ENCODE measurements at places on chromosomes 5 and 9. TPM values are rescaled to one million over a fixed set of nuclear protein-coding genes. Genes with fewer than 3 reads are reported as not detected.

Gene FCN2
- total RNA-seq: not detected

Gene RNF180
- 2.0 TPM for total RNA-seq

Gene YIPF5
- total RNA-seq: 137 TPM

Gene PCDHB13
- total RNA-seq: under 0.01 TPM

Gene MGAT1
- total RNA-seq: 140 TPM

Gene DAB2
- total RNA-seq: 199 TPM

Gene CDK9
- total RNA-seq: 54.7 TPM

Gene ADGRD2
- total RNA-seq: not detected

Gene FIBCD1
- total RNA-seq: 17.5 TPM

Gene KLF4
- 60.2 TPM for total RNA-seq

Gene SLC9A3
- 1.3 TPM for total RNA-seq

Gene PCDHGA8
- total RNA-seq: 5.6 TPM

Gene ZDHHC11B
- total RNA-seq: 0.29 TPM

Gene COL27A1
- 3.6 TPM for total RNA-seq

Gene TNFSF15
- 0.44 TPM for total RNA-seq

Gene COL15A1
- 12.6 TPM for total RNA-seq

Gene PRELID2
- total RNA-seq: 20.7 TPM

Gene IFNA21
- not detected for total RNA-seq

Gene PTGES
- total RNA-seq: 84.5 TPM

Gene RFESD
- 3.1 TPM for total RNA-seq

Gene LRRTM2
- total RNA-seq: 2.6 TPM

Gene UNC5A
- not detected for total RNA-seq

Gene SPATA31E1
- total RNA-seq: not detected

Gene PCDHB16
- 0.15 TPM for total RNA-seq

Gene ACTBL2
- not detected for total RNA-seq

Gene WDR31
- 4.0 TPM for total RNA-seq

Gene LECT2
- total RNA-seq: not detected

Gene STK32A
- 0.44 TPM for total RNA-seq

Gene AFAP1L1
- 5.1 TPM for total RNA-seq

Gene PHF24
- total RNA-seq: under 0.01 TPM

Gene OTP
- total RNA-seq: not detected

Gene LCN15
- total RNA-seq: not detected

Gene NME5
- total RNA-seq: 2.6 TPM

Data from smooth muscle cell of trachea (primary cell).